Spinal cord (tissue), 10 donors: ENCODE measurements at places on chromosomes 3 and 15.

- no peak for DNase-seq
These were observed 722.1 kb upstream of the DPPA4 start for GRCh38 chr3:110059431-110059830.

DNA sequence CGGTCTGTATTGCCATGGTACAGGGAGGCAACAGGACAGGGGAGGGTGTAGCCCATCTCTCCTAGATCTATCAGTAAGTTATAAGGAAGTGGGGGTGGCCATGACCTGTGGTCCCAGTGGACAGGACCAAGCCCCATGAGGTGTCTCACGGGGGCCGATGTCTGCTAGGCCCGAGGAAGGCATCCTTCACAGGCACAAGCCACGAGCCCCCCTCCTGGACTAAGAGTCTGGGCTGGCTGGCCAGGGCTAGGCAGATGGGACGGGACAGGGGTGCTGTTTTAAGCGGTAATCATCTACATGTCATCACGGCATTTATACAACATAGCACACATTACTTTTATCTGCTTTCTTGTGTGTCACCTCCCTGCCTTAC is 2.6 kb upstream of the TBC1D2B start:
- DNase-seq: no peak

GRCh38 chr15:72934921-72935320 is 117.3 kb upstream of the NEO1 start:
- no peak for DNase-seq

DNA sequence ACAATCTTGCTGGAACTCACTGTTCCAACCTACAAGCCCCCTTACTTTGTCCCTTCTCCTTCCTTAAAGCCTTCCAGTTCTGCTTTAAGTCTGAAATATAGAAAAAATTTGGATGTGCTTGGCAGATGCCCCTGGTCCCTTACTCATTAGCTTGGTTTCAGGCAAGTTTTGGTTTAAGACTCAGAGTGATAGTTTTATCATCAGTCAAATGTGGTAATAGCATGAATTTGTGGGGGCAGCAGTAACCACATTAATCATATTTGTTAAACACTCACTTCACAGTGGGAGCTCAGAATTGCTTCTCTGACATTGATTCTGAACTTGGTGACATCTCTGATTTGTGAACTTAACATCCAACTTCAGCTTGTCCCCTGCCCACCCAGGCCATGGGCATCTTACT is 58.3 kb upstream of the ALDH1A3 start:
- DNase-seq: no peak
